ENCODE measurements at places on chromosomes 12 and 14.

DNA sequence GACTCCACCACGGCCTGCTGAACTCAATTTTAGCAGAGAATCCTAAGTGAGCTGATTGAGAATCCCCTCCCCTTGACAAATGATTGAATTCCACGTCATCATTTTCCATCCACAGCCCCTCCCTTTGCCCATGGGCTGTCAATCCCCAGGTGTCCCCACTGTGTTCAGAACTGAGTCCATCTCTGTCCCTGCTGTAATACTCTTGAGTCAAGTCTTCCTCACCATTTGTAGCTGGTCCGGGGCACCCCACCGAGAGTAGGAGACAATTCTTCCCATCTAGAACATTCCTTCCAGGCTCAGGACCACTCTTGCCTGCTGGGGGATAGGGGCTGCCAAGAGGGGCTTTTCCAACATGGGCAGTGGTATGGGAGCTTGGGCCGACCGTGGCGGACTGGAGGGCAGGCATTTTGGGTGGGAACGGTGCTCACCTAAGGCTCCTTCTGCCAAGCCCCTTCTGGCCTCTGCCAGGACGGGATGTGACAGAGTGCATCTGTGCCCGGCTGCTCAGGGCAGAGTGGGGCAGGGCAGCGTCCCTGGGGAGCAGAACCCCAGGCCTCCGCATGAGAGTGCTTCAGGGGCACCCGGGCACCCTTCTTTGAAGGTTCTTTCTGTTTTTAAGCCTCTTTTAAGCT is 218.1 kb upstream of the RTL1 start:
- no peak for DNase-seq

- no peak for DNase-seq
Measured at GRCh38 chr12:17197971-17198370, 592.0 kb upstream of the LMO3 start.

- DNase-seq: peak; percentile 96
Measured at GRCh38 chr12:24838531-24838950, 110.4 kb downstream of the BCAT1 start.

DNA sequence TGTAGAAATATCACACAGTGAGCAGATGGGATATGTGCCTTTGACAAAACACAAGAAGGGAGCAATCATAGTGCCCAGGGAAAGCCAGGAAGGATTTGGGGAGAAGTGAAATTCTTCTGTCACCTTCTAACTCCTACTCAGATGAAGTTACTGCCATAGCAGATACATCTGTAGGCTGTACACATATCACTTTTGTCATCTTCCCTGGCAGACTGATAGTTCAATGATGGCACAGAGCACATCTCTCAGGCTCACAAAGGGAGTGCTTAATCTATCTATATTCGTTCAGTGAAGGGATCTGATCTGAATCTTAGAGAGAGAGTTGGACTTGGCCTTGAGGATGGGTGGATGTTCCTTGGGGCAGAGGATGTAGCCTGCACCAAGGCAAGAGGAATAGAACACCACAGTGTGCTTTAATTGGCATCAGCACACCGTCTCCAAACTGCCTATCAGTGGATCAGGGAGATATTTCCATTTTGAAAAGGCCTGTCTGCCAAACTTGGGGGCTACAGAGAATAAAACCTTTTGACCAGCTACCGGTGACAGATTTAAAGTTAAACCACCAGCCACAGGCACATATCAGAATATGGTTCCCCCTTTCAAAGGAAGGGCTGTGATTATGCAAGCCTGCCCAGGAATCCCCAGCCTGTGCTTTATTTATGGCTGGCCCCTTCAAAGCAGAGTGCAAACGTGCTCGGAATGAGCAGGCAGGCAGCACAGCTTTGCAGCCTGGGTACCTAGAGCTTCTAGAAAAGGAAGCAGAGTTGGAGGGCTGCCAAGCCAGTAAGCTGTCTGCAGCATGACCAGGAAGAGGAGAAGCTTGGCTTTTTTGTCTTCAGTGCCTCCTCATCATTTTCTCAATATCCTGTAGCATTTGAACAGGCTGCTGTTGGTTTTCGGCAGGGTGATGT is 165.5 kb upstream of the DYRK2 start:
- DNase-seq: peak; percentile 57

DNA sequence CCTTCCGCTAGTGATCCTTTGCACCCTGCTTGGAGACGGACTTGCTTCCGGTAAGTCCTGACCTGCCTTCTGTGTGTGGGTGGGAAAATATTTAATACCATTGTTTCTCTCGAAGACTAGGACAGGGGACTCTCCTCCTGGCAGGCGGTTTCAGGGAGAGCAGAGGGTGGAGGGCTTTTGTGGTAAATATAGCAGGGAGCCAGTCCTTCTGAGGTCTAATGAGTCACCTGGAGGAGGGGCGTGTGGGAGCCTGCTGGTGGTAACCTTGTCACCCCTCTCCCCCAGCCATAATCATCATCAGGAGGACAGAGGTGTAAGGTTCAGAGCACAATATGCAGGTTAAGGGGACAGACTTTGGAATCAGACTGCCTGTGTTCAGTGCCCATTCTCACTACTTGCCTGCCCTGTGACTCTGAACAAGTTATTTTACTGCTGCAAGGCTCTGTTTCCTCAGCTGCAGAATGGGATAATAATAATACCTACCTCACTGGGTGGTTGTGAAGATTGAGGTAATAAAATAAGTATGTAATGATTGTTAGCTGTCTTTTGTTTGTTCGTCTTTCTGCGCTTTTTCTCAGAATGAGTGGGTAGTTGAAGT is 47.4 kb downstream of the SUSD6 start:
- DNase-seq: no peak

DNA sequence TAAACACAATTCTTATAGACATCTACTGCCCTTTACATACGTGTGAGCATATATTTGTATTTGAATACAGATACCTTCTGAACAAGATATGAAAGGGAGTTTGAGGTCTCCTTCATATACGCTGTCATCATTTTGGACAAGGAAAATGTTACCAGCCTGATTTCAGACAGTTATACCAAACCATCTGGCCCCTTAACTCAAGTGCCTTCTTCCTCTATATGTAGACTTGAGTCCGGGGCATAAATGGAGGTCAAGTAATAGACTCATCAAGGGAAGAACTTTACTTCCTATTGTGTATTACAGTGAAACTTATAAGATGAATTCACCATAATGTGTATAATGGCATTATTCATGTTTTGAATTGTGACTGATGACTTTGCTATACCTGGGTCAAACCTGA is 52.2 kb downstream of the FAR2 start:
- no peak for DNase-seq

DNA sequence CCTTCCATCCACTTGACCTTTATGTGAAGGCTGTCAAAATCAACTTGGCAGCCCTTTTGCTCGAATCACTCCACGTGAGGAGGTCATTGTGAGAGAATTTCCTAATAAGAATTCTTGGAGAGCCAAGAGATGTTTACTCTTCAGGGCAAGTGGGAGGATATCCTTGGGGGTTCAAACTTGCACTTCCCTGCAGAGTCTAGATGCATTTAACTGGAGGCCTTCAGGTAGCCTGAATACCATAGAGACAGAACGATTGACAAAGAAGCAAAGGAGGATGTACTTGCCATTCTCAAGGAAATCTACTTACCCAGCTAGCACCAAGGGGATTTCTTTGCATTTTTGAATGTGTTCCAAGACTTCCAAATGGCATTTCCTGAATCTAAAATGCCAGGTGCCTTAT is 1702.6 kb upstream of the FLRT2 start:
- DNase-seq: no peak

DNA sequence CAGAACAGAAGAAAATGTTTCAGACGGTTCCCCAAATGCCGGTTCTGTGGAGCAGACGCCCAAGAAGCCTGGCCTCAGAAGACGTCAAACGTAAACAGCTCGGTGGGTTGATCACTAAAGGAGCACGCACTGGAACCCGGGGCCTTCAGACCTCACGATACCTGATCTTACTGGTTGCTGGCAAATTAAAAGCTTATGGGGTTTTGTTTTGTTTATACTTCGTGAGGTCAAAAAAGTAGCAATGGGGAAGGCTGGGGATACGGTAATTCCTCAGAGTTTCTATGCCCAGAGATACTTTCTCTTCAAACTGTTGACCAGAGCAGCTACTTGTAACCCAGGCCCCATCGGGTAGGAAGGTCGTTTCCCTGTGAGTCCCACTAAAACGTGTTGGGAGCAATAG is 1.7 kb downstream of the CDKN1B start:
- DNase-seq: no peak

DNA sequence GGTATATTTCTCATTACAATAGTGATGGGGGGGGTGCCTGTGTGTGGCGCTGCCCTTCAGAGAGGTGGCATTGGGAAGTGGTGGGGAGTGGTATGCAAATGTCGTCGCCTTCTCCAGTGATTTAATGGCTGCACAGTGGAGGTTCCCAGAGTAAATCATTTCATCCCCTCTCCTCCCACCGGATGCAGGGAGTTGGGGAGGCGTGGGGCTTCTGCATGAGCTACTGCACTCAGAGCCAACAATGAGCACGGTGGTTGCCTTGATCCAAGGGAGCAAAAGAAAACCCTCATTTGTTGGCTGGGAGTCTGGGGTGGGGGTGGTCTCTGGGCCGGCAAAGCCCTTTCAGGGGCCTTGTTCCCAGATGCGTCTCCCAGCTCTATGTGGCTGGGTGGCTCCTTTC is 124.3 kb downstream of the AACS start:
- DNase-seq: no peak

DNA sequence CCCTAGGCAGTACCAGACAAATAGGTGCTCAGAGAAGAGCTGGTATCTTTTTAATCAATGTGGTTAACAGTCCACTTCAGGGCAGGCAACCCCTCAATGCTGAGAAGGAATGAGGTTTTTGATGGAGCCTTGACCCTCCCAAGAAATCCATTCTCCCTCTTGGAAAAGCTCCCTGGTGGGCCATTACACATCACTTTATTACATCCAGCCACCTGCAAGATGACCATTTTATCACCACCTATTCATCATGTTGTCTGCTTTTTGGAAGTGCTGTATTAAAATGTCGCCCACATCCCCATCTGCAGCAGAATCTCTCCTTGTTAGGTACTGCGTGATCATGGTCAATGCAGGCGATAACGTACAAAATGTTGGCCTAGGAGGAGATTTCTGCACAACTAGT is 614.7 kb upstream of the TMEM132C start:
- no peak for DNase-seq

DNA sequence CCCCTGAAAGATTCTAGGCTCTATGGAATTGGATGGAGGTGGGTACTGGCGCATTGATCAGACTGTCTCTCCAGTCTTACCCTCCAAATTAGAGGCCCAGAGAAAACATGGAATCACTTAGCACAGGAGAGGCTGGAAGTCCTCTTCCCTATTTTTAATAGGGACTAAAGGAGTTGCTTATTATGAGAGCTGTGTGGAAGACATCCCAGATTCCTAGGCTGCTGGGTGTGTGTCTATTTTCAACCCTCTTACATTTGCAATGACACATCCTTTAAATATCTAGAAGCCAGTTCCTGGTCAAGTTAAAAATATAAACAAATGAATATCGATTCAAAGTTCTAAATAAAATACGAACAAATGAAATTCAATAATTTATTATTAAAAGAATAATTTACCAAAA is 58.3 kb upstream of the ARID2 start:
- no peak for DNase-seq

GRCh38 chr14:80266930-80267329 is 55.6 kb upstream of the DIO2 start:
- DNase-seq: no peak

- no peak for DNase-seq
Measured at GRCh38 chr14:51039252-51039651, 55.7 kb downstream of the TRIM9 start.

DNA sequence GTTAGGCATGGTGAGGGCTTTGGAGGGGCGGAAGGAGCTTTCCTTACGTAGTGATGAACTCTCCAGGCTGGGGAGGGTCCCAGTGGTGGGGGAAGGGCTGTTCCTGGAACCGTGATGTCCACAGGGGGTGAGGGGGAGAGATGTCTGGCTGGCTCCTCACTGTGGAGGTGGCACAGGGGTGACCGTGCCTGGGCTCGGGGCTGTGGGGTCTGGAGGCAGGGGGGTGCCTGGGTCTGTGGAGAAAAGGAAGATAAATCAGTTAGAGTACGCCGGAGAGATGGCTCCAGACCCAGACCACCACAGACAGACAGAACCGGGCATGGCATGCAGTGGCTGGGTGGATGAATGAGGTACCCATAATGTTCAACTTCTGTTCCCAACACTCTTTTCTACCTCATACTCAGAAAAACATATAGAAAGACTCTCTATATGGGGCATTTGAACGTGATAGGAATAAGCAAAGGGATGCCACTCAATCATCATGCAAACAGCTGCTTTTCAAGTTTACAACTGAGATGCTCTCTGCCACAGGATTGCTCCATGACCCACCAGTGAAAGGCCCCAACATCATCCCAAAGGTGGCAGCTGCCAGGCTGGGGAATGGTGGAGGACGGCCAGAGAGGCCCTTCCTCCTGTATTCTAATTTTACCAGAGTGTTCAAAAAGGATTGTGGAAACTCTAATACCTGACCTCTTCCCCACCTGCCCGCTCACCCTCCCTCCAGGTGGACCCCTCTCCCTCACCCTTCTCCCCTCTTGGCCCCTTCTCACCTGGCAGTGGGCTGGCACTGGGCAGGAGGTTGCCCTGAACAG is 5.6 kb downstream of the MYL6 start:
- DNase-seq: no peak

- no peak for DNase-seq
Measured at GRCh38 chr12:93960521-93960920, 187.9 kb upstream of the PLXNC1 start.

DNA sequence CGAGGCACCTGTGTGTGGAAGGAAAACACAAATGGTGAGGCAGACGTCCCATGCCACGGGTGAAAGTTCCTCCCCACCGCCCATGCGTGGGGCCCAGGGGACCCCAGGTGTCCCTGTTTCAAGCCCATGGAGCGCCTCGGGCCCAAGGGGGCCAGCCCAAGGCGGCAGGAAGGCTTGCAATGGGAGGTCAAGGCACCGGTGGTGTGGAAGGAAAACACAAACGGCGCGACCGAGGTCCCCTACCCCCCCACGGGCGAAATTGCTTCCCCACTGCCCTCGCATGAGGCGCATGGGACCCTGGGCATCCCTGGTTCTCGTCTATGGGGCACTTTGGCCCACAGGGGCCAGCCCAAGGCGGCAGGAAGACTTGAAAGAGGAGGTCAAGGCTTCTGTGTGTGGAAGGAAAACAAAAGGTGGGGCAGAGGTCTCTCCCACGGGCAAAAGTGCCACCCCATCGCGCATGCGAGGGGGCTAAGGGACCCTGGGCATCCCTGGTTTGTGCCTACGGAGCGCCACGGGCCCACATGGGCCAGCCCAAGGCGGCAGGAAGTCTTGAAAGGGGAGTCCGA is 379.4 kb downstream of the ALG10 start:
- no peak for DNase-seq

Measured in fibroblast of skin of left biceps (primary cell).